A673 (cell line): ENCODE measurements at places on chromosomes 4 and X.

- no peaks in the 10 kb centered on the region for H3K4me1 ChIP-seq
- H3K27ac ChIP-seq = no peak overlapping the region
- no peak for DNase-seq
- H3K27me3 ChIP-seq = no peaks in the 10 kb centered on the region
- H3K4me3 ChIP-seq = no peak overlapping the region
These were observed 100.2 kb upstream of the ANXA3 start for GRCh38 chr4:78451407-78451806.

DNA sequence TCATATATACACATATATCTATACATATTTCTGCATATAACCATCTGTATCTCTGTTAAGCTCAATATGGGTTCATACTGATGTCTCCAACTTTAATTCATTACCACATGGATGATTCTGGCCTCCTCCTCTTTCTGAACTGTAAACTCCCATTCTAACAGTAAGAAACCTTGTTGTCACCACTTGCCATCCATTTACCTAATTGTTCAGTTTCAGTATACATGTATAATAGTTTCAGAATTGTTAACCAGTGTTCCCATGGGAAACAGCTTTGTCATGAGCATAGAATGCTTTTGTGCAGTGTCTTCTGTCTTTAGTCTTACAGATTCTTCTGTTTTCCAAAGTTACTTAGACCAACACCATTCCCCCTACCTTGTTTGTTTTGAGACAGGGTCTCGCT, 35.9 kb downstream of the SLC9A6 start:
- DNase-seq = no peak
- no peaks in the 10 kb centered on the region for H3K27me3 ChIP-seq
- no peaks in the 10 kb centered on the region for H3K4me1 ChIP-seq
- H3K4me3 ChIP-seq = no peak overlapping the region

- no peak overlapping the region for H3K4me3 ChIP-seq
- no peaks in the 10 kb centered on the region for H3K27me3 ChIP-seq
- no peaks in the 10 kb centered on the region for H3K4me1 ChIP-seq
- no peaks in the 10 kb centered on the region for H3K36me3 ChIP-seq
These were observed 1986.1 kb downstream of the ARAP2 start for GRCh38 chr4:34258176-34258575.

- H3K27me3 ChIP-seq = no peaks in the 10 kb centered on the region
- H3K4me3 ChIP-seq = no peak overlapping the region
- H3K36me3 ChIP-seq = no peaks in the 10 kb centered on the region
- peaks cover 9% of the 10 kb centered on the region for H3K4me1 ChIP-seq
These were observed 382.8 kb upstream of the CTSO start for GRCh38 chr4:156336511-156336910.

GRCh38 chrX:68684291-68684918, 36.9 kb downstream of the STARD8 start:
- H3K27me3 ChIP-seq = no peaks in the 10 kb centered on the region
- no peak for DNase-seq
- H3K4me3 ChIP-seq = no peak overlapping the region
- H3K4me1 ChIP-seq = no peaks in the 10 kb centered on the region

DNA sequence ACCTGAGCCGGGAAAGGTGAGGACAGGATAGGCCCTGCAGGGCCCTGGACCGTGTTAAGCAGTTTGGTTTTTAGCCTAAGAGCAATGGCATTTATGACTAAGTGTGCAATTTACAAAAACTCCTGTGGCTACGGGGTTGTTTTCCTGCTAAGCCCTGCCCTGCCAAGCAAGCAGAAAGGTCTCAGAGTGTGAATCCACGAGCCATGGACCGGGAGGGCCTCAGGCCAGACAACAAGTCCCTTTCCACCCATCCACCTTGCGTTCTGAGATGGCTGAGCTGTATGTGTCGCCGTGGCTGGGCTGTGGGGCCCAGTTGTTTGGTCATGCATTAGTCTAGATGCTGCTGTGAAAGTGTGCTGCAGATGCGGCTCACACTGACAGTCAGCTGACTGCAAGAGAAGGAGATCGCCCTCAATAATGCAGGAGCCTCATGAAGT, 33.9 kb upstream of the AFAP1 start:
- no peak overlapping the region for H3K4me3 ChIP-seq
- no peaks in the 10 kb centered on the region for H3K27me3 ChIP-seq
- H3K4me1 ChIP-seq = peaks cover 30% of the 10 kb centered on the region
- H3K27ac ChIP-seq = no peak overlapping the region

DNA sequence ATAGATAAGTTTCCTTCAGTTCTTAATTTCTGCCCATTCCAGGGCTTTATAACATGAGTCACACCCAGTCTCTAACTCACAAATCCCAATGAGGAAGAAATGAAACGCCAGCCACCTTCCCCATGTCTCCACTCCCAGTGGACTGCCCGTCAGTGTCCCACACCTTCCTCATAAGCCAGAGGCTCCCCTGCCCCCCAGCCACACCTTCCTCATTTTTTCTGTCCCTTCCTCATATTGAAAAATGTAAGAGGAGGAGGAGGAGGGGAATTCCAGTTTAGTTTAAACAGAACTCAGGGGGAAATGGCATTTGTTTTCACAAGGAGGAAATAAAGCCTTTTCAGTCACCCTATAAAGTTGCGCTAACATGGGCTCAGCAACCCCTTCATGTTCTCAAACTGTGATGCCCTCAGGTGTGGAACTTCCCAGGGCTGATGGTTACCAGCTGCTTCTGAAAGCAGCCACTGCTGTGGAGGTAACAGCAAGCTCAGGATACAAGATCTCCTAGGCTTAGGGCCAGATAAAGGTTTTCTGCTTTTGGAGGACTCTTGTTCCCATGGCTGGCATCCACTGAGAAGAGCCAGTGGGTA, 97.8 kb downstream of the PARM1 start:
- H3K27ac ChIP-seq = no peak overlapping the region
- H3K36me3 ChIP-seq = no peaks in the 10 kb centered on the region
- DNase-seq = no peak
- no peaks in the 10 kb centered on the region for H3K4me1 ChIP-seq

- no peaks in the 10 kb centered on the region for H3K4me1 ChIP-seq
- H3K27ac ChIP-seq = no peak overlapping the region
- H3K27me3 ChIP-seq = no peaks in the 10 kb centered on the region
- H3K4me3 ChIP-seq = no peak overlapping the region
These were observed 7.2 kb downstream of the GTPBP6 start for GRCh38 chrX:311156-312129.
